ENCODE measurements at places on chromosomes 5 and 9.

DNA sequence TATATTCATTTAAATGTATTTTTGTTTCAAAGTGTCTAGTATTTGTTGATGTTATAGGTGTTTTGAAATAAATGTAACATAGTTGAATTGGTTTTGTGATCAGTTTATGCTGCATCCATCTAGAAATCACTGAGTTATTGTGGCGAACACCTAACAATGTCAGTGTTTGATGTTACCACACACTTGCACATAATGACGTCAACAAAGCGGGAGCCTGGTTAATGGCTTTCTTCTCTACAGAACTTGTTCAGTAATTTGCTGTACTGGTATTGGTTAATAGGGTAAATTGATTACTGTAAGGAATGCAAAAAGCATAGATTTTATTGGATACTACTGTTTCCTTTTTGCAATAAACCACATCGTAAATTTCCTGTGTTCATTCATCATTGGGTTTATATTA, 133.0 kb downstream of the ATG10 start:
- DNase-seq: no peak

- no peak for DNase-seq
Measured at GRCh38 chr9:91188719-91189590, 172.8 kb downstream of the AUH start.

GRCh38 chr5:115577329-115577728, 24.9 kb downstream of the TICAM2 start:
- DNase-seq: no peak

DNA sequence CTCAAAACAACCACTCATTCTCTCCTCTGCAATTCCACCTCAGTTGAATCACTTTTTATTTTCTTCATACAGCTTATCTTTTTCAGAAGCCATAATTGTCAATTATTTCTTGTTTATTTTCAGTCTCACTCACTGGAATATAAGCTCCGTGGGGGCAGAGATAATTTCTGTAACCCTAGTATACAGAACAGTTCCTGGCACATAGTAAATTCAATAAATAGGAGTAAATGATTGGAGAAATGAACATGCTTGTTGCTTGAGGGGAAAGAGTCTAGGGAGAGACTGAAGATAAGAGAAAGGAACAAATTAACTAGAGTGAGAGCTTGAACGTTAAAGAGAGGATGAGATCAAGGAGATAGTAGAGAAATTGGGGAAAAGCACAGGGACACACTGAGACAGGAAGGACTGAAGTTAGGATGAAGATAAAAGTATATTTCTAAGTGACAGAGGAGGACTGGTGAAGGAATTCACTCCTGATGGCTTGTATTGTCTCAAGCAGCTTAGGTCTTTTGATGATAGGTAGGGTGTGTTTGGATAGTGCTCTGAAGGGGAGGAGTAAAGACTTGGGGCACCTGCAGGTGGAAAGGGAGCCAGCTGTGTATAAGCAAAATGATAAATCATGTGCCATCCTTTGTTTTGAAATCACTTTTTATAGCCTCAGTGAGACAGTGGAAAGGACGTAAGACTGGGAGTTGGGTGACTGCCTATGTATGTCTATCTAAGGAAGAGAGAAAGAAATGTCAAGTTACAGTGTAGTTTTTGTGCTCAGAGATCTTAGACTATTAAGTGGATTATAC, 2.2 kb downstream of the NAA35 start:
- no peak for DNase-seq

GRCh38 chr9:127575875-127576778, 36.0 kb upstream of the STXBP1 start:
- no peak for DNase-seq

All from activated CD4-positive, alpha-beta T cell treated with anti-CD3 and anti-CD28 coated beads for 4 hours (primary cell).